A549 treated with dexamethasone at 1 μM for 4 hours (cell line): ENCODE measurements at places on chromosomes 11 and 22. TPM values are rescaled to one million over a fixed set of nuclear protein-coding genes. Genes with fewer than 3 reads are reported as not detected.

Gene P2RX6
- total RNA-seq = 0.50 to 0.93 TPM (median 0.72 TPM) in 5 replicates

Gene DAGLA
- total RNA-seq = 4.6 to 8.6 TPM (median 7.7 TPM) in 5 replicates

Gene MS4A15
- not detected in 5 replicates for total RNA-seq

Gene MMP1
- total RNA-seq = 0.50 to 1.3 TPM (median 0.93 TPM) in 5 replicates

Gene CRYBB3
- 0.11 to 0.20 TPM in 2 of 5 replicates, not detected in the others for total RNA-seq

Gene CARD10
- 18.5 to 31.8 TPM (median 31.7 TPM) in 5 replicates for total RNA-seq

Gene DGCR6
- 1.3 to 2.5 TPM (median 2.1 TPM) in 5 replicates for total RNA-seq

Gene HSD17B12
- total RNA-seq = 66.8 to 88.1 TPM (median 81.8 TPM) in 5 replicates

Gene KDM4E
- total RNA-seq = not detected in 5 replicates

Gene OR52B6
- total RNA-seq = not detected in 5 replicates

Gene HTR3A
- total RNA-seq = not detected in 5 replicates

Gene LRRC10B
- total RNA-seq = 0.07 to 0.28 TPM (median 0.18 TPM) in 5 replicates

Gene NCAM1
- total RNA-seq = 0.05 to 0.11 TPM in 2 of 5 replicates, not detected in the others

Gene SCARF2
- total RNA-seq = 0.73 to 1.2 TPM (median 0.82 TPM) in 5 replicates

Gene YAP1
- total RNA-seq = 49.5 to 82.7 TPM (median 75.4 TPM) in 5 replicates
